ENCODE measurements at places on chromosomes 11 and 22.
A peak's percentile ranks its signal among the peaks of the same experiment; 100 is the strongest.

GRCh38 chr11:106879029-106879428, 139.2 kb downstream of the GUCY1A2 start:
- DNase-seq, result no peak

DNA sequence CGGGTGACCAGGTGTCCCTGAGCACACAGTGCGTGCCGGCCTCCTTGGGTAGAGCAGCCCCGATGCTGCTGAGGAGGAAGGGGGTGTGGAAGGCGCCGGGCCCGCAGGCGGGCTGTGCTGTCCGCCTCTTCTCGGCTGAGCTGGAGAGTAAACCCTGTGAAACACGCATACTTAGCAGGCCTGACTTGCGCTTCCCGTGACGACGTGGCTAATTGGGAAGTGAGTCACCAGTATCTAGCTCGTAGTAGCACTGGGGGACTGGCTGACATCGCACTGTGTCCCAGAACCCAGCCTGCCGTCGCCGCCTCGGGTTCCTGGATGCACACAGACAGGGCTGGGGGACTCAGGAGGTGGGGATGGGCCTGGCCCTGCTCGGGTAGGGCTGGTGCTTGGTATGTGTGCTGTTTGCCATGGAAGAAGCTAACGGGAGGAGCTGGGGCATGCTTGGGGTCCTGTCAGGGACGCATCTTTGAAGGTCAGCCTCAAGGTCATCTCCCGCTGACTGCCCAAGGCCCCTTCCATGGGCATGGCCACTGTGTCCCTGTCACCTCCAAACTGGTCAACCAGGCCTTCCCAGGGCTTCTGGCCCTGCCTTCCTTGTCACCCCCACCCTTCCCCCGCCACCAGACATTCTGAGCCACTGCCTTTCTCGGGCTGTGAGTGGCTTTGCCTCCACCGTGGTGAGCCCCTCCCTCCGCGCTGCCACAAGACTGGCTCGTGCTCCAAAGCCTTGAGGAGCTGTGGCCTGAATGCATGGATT, 1327.0 kb downstream of the BRD1 start:
- DNase-seq, result peak; percentile 34

- DNase-seq, result peak; percentile 41
These were observed 774 bp upstream of the E2F8 start for GRCh38 chr11:19241260-19242178.

DNA sequence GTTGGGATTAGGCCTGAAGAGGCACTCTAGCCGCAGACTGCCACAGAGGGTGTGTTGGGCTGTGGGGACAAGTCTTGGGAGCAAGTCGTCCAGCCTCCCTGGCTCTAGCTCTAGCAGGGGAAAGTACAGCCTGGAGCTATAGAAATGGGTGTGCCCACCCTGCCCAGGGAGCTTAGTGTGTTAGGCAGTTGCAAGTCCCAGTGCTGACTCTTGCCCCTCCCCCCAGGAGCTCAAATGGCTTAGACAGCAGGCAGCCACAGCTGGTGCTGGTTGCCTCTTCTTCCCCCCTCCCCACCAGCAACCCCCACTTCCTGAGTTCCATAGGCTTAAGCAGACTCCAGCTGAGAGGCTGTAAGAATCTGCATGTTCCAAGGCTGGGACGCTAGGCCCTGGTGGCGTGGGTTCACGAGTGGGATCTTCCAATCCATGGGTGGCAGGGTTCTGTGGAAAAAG, 61.2 kb downstream of the GUCY1A2 start:
- DNase-seq, result no peak

DNA sequence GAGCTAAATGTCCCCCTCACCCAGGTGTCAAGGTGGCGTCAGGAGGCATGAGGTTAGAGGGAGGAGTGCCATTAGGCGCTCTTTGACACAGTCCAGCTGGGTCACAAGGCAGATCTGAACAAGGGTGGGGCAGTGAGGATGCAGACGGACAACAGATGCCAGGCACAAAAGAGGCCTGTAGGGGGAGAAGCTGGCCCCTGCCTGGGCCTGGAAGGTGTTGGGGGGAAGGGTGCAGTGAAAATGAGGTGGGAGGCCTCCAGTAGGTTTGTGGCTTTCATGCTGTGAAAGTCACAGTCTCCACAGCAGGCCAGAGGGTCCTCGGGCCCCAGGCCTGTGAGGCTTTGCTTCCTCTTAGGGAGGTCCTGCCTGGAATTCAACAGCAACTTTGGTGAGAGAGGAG, 85.0 kb upstream of the PLET1 start:
- no peak for DNase-seq

- DNase-seq, result no peak
These were observed 2.6 kb upstream of the MMP10 start for GRCh38 chr11:102783016-102783415.

DNA sequence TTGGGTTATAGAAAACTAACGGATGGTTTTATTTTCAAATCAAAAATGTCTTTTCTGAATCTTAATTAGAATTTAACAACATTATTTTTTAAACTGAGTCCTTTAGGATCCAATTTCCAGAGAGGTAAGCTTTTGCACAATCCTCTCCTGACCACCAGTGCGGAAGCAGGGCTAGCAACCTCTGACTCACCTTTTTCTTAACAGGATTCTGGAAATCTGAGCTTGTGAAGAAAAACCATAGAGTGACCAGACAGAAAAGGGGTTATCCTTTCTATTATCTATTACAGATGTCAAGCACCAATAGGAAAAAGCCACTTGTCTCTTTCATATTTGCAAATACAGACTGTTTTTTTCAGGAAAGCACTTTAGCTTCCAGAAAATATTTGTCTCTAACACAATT, 25.3 kb downstream of the ALG9 start:
- DNase-seq, result no peak

- DNase-seq, result no peak
These were observed 15.2 kb upstream of the TBX1 start for GRCh38 chr22:19745155-19746101.

DNA sequence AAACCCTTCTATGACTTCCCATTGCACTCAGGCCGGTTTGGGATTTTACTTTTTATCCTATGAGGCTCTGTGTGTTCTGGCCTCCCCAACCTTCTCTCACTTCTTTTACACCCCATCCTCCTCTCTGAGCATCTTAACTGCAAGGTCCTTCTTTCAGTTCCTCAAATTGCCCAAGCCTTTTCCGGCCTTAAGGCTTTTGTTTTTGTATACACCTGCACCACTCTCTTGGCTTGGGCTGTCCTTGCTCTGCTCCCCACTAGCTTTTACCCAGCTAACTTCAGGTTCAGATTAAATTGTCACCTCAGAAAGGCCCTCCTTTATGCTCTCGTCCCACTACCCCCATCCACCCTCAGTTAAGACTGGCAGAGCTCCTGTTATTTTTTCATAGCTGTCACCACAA, 55.5 kb downstream of the FAM83F start:
- no peak for DNase-seq

DNA sequence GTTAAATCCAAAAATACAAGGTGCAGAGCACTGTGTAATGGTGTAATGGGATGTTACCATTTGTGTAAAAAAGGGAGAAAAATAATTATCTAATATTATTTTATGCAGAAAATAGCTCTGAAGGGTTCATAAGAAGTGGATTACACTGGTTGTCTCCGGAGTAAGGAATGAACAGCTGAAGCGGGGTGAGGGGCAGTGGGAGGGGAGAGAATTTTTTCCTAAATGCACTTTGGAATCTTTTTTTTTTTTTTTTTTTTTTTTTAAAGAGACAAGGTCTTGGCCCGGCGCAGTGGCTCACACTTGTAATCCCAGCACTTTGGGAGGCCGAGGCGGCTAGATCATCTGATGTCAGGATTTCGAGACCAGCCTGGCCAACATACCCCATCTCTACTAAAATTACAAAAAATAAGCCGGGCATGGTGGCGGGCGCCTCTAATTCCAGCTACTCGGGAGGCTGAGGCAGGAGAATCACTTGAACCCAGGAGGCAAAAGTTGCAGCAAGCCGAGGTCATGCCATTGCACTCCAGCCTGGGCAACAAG, 6.8 kb upstream of the POLR3H start:
- DNase-seq, result no peak

DNA sequence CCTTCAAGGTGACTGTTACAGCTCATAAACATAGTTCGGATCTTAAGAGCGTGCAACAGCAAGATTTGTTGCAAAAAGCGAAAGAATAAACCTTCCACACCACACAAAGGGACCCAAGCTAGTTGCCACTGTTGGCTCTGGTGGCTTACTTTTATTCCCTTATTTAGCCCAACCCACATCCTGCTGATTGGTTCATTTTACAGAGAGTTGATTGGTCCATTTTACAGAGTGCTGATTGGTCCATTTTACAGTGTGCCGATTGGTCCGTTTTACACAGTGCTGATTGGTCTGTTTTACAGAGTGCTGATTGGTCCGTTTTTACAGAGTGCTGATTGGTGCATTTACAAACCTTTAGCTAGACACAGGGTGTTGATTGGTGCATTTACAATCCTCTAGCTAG, 776.9 kb upstream of the CNTN5 start:
- DNase-seq, result no peak

DNA sequence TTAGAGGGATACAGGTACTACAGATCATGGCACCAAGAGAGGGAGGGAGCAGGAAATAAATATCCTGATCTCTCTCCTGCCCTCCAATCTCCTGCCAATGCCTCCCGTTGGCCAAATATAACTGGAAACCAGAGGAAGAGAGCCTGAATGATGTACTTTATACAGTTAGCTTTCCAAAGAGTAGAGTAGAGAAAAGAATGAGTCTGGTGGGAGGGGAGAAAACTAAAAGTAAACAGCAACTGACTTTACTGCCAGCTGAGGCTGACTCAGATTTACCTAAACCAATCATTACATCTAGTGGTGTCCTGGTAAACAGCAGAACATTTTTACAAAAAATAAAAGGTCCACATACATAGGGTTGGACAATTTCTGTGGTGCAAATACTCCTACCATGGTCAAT, 5.1 kb downstream of the MPZL3 start:
- peak; percentile 54 for DNase-seq

DNA sequence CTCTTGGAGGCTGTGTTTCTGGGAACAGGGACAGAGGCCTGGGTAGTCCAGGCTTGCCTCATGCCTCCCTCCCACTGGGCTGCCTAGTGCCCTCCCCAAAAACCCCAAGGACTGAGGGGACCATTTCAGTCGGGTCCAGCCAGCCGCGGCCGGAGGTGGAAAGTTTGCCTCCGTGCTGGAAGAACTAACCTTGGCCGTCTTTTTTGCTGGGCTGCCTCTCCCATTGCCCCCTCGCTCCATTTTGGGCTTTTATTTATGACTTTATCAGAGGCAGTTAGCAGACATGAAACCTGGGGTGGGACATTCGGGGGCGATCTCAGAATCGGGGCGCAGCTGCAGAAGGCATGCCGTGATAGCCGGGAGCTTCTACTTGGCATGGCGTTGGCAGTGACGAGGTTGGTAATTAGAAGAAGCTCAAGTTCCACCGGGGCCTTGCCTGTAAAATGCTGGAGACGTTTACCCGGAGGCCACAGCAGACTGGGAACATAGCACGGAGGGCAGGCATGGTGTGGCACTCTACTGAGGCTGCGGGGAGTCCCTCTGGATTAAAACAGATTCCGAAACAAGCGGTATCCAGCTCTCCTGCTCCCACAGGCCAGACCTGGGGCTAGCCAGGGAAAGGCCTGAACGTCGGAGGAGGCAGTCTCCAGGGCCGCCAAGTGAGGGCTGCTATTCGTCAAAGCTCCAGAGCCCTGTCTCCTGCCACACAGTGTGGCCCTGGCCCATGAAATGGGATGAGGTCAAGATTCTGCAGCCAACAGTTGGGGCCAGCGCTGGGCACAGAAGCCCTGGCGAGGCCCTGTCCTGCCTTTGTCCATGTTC, 76.4 kb upstream of the PPARA start:
- DNase-seq, result no peak

DNA sequence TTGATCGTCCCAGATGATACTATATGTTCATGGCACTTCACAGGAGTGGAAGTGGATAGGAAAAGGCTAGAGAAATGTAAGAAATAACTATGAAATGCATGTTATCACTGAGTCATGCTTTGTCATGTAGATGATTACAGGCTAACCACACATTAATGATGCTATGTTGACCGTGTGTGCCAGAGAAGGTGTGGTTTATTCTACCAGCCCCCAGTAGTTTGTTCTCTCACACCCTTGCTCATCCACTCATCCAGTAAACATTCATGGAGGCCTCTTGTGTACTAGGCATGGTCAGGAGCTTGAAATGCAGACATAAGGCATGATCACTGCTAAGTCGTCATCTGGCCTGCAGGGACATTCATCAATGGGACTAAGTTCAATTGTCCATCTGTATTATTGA, 153.0 kb upstream of the PITPNB start:
- DNase-seq, result no peak

- peak; percentile 92 for DNase-seq
These were observed 7.5 kb upstream of the WEE1 start for GRCh38 chr11:9565822-9566560.

DNA sequence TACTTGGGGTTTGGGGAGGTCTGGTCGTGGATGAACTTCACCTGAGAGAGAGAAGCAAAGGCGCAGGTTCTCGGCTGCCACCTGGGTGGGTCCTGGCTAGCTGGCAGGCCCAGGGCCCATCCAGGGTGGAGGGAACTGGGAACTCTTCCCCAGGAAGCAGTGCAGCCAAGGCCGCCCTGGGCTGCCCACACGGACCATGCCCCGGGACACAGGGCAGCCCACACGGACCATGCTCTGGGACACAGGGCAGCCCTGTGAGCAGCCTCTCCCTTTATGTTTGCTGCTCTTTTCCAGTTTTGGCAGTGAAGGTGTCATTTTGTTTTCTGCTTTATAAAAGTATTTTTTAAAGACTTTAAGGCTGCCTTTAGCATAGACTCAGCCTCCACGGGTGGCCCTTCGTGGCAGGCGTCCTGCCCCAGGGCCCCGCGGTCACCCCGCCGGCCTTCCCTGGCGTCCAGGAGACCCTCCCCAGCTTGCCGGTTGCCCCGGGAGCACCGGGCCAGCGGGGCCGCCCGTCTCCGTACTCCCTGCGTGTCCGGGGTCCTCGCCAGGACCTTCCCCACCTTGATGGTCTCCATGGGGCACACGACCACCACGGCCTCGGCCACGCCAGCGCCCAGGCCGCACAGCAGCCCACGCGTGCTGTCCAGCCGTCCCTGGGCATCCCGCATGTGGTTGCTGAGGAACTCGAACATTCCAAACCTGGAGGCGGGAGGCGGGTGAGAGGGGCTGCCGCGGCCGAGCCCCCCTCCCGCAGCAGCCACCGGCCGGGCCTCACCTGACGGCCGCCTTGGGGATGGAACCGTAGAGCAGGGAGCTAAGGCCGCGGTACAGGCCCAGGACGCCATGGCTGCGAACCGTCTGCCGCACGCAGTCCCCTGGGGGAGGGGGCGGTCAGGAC, 1.1 kb downstream of the SLC25A1 start:
- DNase-seq, result peak; percentile 22

DNA sequence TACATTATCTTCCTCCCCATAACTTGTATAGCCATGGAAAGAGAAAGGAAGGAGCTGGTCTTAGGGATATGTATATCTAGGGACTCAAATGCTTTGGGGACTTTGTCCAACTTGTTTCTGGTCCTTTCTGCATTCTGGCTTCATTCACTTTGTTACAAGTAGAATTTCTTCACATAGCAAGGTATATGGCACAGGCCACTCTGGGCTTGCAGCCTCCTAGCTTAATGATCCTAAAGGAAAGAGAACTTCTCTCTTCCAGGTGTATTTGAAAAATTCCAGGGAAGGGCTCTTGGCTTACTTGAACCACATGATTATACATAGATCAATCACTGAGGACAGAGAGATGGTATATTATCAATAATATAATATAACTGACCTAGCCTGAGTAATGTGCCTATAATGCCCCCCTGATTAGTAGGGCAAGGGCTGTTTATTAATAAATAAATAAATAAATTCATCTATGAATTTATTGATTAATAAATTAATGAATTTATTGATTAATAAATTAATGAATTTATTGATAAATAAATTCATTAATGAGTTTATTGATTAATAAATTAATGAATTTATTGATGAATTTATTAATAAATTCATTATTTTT, 48.2 kb upstream of the CEP295 start:
- no peak for DNase-seq

GRCh38 chr11:134711588-134711987, 299.5 kb upstream of the B3GAT1 start:
- DNase-seq, result no peak

Data from hepatocyte (in vitro differentiated cells).